ENCODE measurements at places on chromosomes 11 and 22.

DNA sequence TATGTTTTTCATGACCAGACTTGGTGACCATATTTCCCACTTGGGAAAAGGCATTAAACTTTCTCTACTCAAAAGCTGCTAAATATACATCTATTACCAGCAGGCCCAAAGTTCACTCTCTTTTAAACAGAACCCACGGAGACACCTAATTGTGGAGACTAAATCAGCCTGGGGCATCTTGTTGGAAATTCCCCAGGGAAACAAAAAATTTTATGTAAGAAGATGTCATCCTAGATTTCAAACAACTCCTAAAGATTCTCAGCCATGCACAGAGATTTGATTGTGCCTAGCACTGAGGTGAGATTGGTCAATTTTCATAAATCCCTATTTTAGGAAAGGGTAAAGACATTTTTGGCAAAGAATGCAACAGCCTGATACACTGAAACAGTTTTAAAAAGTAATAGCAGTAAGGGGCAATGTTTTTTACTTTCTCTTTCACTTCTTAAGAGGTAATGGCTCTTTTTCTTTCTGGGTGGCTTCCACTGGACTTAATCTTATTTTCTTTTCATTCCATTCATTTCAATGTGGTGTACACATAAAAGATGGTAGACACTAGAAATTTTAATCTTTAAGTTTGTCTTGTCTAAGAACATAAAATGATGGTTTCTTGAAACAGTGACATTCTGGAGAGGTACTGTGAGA, 9.6 kb downstream of the OR52N2 start:
- no peak for DNase-seq

- no peak for DNase-seq
Observed at GRCh38 chr22:42630211-42630610, 10.2 kb downstream of the ATP5MGL start.

DNA sequence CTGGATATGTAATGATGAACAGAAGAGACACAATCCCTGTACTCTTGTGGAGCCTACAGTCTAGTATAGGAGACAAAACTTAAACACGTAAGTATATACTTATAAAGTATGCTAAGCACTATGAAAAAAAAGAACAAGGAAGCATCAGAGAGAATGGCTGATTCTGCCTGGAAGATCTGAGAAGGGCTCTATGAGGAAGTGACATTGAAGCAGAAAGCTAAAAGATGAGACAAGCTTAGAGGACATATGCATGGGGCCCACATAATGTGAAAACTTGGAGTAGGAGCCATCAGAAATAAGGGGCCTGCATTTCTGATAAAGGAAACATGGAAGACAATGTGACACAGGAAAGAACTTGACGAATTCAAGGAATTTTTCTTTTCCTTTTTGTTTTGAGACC, 16.6 kb downstream of the SAA1 start:
- DNase-seq, result no peak

GRCh38 chr11:639332-639955, 2.4 kb downstream of the DRD4 start:
- no peak for DNase-seq

GRCh38 chr11:96242191-96242847, 100.7 kb downstream of the MAML2 start:
- DNase-seq, result no peak

DNA sequence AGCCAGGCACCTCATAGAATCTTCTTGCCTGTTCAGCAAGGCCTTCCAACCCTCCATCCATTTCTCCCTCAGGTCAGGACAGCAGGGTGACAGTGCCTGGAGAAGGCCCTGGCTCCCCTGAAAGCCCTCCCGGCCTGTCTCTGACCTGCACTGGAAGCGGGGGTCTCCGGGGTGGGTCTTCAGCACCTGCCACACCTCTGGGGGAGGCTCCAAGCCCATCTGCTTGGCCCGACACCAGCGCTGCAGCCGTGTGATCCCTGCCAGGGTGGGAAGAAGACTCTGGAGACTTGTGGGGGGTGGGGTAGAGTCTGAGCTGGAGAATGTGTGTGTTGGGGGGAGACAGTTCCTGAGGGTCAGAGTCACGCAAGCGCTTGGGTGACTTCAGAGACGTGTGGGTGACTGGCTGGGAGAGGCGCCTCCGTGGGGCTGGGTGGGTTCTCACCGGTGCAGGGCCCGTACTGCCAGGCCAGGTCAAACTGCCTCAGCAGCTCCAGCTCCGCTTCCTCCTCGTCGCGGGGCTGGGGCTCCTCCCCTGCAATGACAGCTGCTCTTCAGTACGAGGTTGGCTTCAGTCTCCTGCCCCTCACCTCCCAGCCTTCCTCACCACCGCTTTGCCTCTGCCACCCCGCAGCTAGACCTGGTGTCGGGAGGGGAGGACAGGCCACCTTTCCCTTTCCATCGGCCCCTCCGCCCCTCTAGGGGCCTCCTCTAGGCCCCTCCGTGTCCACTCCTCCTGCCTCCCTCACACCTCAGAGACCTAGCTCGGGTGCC, 615 bp downstream of the POLD4 start:
- DNase-seq, result no peak

All from GM04504 (cell line).